Fibroblast of pulmonary artery (primary cell): ENCODE measurements at places on chromosomes 5 and 9.

DNA sequence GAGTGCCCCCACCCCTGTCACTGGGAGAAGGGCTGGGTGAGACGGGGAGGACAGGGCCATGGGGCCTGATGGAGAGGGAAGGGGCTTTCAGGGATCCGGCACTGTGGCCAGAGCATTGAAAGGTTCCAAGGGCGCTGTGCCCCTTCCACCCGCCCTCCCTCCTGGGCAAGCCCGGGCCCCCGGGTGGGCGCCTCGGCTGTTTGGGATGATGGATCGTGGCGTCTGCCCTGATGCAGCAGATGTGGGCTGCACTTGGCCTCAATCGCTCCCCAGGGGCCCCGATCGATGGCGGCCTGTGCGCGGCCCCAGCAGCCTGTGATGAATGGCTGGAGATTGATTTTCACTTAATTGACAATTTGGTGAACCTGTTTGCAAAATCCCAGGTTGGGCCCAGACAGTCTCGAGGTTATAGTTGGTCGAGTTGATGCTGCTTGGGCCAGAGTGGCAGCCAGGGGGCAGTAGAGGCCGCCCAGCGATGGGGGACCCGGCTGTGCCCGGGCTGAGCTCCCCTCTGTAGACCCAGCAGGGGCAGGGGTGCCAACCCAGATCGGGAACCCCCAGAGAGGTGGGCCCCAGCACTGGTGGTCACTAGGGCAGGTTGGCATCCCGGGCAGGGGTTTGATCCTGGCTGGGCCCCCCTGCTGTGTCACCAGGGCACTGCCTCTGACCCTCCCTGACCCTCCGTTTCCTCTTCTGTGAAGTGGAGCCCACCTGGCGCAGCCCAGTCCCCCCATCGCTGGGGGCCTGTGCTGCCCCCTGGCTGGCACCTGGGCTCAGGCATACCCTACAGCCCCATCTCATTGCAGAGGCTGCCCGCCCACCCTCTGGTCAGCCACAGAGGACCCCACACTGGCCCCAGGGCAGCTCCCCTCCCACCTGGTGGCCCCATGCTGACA is 34.7 kb downstream of the LHX3 start:
- peak; percentile 10 for DNase-seq

- DNase-seq: no peak
Observed at GRCh38 chr9:126438741-126439401, 112.2 kb downstream of the MVB12B start.

DNA sequence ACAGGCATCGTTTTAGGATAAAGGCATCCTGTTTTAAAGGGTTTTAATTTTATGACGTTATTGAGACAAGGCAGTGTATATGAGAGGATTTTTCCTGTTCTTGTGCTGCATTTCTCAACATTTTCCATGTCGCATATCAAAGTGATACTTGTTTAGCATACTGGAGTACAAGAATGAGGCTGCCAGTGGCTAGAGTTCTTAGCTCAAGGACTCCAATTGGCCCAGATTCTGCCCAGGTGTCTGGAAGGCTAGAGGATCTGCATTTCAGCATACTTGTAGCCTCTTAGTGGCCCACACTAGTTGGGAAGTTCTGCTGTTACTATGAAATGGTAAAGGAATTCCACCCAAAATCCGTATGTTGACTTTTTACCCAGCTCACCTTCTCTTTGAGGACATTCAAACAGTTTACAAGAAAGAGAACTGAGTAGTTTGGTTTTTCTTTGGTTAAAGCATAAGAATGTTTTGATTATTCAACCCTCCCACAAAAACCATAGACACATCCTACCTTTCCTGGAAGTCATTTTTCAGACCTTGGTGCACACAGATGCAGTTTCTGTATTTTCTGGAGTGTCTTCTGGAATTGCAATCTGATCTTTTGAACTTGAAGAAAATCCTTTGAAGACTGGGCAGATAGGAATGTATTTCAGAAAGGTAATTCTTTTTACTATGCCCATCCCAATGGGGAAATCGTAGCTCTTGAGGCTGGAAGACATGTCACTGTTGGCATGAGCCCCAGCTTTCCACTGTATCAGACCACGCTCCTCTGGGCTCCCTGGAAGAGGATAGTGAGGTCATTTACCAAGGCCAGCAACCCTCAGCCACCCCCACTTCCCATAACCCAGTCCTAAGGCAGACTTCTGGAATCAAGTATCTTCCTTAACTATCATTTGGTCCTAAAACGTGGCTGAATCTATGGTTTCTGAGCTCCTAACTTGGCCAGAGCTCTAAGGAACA is 11.3 kb downstream of the SLC23A1 start:
- DNase-seq: no peak

DNA sequence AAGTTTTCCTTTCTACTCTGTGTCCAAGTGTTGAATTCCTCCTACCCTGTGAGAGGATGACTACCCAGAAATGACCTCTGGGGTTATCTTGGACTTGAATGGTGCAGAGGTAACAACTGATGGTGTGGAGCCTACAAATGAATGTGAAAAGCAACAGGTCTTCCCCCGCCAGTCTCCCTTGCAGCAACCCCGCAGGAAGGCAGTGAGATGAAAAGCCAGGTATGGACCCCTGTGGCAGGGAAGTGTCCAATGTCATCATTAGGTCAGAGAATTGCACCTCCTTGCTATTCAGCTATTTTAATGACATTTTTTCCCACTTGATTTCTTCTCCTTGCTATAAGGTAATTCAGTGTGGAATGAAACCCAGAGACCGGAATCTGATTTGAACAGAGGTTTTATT is 58.5 kb downstream of the MAT2B start:
- no peak for DNase-seq

DNA sequence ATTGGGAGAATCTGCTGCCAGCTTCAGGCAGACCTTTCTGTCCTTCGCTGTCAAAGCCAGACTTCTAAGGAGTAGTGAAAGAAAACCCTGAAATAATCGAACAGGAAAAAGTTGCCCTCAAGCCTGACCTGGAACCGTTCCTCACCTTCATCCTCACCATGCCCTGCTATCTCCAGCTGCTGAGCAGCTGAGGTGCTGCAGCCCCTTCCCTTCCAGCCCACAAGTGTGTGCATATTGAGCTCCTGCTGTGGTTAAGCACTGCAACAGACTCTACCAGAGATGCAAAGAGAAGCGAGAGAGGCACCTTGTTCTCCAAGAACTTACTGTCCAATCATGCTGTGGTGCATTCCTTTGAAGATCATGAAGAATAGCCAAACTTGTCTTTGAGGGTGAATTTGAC is 18.9 kb downstream of the BHMT2 start:
- DNase-seq: no peak

DNA sequence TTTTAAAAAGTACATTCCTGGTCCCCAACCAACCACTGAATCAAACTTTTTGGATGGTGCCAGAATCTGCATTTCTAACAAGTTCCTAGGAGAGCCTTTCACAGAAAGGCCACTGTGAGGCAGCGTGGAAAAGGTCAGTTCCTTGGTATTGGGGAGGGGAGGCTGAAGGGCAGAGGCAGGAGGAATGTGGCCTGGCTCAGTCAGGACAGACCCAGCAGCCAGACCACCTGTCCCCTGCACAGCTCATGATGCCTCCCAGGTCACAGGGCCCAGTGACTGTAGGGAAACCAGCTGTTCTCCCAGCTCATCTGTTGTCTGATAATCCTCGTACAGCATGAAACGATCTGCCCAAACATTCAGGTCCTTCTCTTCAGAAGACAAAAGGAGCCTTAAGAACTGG is 132.9 kb downstream of the LHFPL2 start:
- DNase-seq: no peak

DNA sequence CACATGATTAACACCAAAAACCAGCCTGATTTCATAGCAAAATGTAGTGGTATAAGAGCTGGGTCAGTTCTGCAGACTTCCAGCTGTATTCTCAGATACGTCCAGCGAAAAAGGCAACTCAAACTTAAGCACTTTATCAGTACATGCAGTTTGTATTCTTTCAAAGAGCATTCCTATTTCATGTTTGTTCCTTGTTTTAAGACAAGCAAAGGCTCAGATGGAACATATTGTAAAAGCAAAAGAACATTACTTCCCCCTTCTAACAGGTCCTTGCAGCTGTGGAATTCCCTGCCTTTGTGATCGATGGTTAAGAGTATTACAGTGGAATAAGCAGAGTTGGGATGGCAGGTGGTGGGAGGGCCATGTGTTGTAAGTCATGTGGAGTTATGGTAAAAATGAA is 86.3 kb upstream of the GRHPR start:
- no peak for DNase-seq

GRCh38 chr5:167261309-167262100 is 1029.9 kb upstream of the WWC1 start:
- peak; percentile 9 for DNase-seq

DNA sequence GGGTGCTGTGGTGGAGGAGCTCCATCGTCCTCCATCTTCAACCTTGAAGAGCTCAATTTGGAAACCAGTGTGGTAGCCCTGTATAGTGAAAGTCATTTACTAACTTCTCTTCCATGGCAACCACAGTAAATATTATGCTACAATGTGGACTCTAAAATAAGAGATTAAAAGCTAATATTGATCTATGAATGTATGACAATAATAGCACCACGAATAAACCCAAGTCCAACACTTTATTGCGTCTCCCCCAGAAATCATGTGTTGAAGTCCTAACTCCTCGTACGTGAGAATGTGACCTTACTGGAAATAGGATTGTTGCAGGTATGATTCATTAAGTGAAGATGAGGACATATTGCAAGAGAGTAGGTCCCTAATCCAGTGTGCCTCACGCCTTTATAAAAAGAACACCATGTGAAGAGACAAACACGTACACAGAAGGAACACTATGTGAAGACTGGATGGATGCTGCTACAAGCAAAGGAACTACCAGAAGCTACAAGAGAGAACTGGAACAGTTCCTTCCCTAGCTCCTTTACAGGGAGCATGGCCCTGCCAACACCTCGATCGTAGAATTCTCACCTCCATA is 276.2 kb downstream of the PDE4D start:
- DNase-seq: no peak

GRCh38 chr5:100768221-100768620 is 134.9 kb downstream of the ST8SIA4 start:
- no peak for DNase-seq

DNA sequence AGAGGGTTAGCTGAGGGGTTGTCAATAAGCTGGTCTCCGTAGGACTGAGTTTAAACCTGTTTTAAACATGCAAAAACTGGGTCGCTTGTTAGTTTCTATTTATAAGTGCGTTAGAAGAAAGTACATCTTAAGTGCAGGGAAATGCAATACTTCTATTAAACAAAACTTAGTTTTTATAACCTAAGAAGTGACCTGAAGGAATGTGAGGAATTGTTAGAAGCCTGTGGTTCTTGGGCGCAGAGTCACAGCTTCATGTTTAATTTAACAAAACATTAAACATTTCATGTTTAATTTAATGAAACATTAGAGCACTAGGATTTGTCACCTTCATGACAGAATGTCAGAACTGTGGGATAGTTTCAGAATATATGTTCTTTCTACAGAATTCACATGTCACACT is 469.2 kb upstream of the WWC1 start:
- no peak for DNase-seq

DNA sequence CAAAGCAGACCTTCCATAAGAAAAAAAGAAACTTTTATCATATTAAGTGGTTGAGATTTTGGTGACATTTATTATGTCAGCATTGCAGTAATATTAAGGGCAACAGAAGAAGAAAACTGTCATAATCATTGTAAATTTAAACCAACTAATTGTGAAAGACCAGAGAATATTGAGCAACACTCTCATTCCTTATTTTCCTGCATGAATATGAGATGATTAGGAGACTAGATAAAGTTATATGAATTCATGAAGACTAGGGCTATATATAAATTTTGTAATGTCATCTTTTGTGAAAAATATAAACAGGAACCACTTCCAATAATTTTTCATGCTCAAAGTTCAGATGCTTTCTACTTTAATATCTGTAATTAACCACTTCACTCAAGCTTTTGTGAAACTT is 974.5 kb upstream of the CDH10 start:
- no peak for DNase-seq

- no peak for DNase-seq
Observed at GRCh38 chr5:64971990-64972389, 203.3 kb downstream of the CWC27 start.

GRCh38 chr9:34998266-34998665 is 8.7 kb downstream of the DNAJB5 start:
- no peak for DNase-seq

DNA sequence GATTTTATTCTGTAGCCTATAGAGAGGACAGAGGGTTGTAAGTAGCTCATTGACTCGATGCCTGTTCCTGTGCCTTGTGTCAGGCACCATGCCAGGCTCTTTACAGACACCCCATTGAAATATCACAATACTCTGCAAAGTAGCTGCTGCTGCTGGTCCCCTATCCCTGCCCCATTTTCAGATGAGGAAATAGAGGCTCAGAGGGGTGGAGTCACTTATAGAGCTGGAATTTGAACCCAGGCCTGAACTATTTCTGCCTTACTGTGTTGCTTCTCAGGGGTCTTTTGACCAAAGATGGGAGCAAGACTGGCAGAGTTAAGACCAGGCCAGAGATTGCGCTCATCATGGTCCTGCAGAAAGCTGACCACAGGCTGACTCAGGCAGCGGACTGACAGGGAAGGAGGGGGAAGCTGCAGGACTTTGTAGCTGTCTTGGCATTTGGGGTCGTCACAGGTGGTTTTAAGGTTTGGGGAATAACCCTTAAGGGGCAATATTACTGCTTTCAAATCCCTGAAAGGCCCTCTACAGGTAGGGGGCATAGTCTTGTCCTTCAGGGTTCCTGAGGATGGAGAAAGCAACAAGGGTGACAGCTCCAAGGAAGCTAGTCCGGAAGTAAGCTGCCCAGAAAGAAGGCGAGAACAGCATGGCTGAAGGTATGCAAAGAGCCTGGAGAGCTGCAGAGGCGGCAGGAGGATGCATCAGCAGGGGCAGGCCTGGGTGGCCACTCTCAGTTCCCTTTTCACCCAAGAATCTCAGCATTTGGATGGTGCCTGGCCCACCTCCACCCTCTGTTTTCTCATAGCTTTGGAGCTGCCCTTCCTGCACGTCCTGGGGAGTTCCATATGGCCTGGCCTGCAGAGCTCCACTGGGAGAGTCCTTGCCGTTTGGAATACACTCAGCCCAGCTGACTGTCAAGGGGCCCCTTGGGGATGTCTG is 18.3 kb upstream of the NDST1 start:
- DNase-seq: no peak

DNA sequence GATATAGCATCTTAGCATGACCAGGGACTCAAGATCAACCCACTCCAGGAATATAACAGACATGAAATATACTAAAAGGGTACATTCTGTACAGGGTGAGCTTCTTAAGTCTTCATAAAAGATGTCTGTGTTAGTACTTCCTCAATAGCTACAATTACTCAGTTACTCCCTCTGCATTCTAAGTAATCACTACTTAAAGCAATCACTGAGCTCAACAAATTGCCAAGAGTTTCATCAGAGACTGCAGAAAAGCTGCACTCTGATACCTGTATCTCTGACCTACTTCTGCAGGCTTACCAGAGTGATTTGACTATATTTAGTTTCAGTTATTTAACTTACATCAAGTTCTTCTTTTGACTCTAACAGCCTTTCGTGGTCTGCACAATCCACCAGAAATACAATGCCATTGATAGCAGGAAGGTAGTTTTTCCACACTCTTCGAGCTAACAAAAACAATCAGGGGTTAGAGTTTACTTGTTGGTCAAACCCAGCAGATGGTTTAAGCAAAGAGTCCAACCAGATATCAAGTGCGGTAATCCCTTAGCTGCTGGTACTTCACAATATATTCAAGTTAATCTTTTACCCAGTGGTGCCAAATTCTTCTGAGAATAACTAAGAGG is 23.3 kb downstream of the SAR1B start:
- DNase-seq: no peak
